ENCODE measurements at places on chromosomes 3 and 15.

DNA sequence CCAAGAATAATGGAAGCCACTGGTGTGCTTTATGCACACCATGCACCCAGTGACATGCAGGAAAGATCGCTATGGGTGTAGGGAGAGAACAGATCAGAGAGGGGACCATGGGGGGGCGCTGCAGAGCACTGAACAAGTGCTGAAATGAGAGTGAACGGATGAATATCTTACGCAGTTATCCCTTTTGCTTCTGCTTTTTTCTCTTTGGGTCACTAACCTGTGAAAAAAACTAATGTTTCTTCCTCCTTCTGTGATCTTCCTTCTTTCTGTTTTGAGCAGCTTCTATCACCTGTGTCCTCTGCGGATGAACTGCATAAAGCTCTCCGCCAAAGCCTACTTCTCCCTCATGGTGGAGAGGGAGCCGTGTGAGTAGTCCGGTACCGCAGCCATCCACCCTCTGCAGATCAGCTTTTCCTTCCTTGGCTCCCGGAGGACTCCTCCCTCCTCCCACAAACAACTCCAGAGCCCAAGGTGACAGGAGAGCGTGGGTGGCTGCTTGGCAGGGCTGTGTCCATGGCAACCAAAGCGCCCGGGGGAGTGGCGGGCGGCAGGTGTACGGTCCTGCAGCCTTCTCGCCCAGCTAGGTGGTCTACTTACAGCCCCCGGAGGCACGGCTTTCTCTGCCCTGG lies 106.2 kb downstream of the DGKG start:
- DNase-seq: no peak

DNA sequence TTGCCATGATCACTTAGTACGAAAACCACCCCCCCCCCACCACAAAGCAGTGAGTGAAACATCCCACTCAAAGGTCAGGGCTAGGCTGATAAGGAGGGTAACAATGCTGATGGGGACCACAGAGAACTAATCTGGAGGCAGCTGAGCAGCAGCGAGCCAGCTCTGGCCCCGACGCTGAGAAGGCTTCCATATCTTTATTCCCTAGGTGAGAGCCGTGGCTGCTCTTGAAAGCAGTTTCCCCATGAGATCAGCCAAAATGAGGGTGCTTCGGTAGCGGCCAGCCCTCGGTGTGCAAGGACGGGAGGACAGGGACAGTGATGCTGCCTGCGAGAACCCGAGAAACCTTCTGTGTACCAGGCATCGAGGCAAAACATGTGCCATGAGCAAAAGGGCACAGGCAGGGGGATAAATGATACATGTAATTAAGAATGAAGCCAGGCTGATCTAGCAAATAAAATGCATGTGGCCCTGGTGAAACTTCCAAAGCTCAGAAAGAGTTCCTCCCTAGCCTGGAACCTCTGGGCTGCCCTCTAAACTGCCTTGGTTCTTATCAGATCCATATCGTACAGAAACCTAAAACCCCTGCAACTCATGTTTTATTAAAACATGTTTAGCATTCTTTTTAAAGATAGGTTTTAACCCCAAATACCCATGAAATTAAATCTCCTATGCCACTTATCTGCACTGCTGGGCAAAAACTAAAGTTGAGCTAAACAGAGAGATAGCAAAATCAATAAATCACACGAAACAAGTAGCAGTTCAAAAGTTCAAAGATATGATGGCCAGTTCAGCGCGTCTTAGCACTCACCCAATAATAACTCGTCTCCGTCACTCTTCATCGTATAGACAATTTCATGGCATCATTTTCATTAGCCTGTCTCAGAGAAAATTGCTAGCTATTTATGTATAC lies 337.3 kb downstream of the FOXP1 start:
- DNase-seq: no peak

DNA sequence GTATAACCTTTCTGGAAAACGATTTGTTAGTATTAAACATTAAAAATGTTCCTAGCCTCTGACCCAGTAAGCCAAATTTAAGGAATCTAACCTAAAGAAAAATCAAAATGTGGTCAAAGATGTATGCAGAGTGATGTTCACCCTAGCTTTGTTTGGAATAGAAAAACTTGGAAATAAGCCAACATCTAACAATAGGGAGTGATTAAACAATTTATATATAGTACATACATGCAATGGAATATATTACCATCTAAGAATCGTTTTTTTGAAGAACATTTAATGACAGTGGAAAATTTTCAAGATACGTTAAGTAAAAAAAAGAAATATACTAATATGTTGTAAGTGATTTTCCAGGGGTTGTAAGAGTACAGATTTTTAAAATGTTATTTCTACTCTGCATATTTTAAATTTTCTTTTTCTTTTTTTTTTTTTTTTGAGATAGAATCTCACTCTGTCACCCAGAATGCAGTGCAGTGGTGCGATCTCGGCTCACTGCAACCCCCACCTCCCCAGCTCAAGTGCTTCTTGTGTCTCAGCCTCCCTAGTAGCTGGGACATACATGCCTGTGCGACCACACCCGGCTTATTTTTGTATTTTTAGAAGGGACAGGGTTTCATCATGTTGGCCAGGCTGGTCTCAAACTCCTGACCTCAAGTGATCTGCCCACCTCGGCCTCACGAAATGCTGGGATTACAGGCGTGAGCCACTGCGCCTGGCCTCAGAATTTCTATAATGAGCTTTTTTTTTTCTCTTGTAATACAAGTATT lies 54.9 kb downstream of the ANP32A start:
- DNase-seq: no peak

DNA sequence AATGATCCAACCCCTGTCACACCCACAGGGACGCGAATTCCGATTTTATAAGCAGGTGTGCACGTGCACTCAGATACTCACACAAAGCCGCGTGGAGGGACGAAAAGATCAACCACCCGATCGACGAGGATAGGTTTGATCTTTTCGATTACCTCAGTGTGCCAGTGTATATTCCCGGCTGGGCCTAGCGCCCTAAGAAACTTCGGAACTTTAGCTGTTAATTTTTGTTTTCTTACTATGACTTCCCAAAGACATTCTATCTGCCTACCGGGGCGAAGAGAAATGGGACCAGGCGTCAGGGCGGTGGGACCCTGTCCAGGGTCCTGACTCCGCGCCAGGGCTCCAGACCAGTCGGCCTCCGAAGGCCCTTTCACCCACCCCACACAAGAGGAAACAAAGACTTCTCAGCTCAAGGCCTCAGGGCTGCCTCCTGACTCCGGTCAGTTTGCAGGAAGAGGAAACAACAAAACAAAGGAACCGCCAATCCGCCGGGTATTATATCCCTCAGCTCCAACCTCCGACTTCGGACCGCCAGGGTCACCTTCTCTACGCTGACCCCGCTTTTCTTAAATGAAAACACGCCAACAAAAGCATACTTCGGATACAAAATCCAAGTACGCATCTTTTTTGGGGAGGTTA lies 6.8 kb downstream of the ONECUT1 start:
- DNase-seq: no peak
